Substantia nigra (tissue), 51 donors: ENCODE measurements at places on chromosomes 16 and 17.

- DNase-seq = no peak
Observed at GRCh38 chr17:40561294-40561870, 3.9 kb downstream of the CCR7 start.

- DNase-seq = no peak
Observed at GRCh38 chr16:82628088-82628423, 1.3 kb downstream of the CDH13 start.

GRCh38 chr16:69329369-69330285, 761 bp downstream of the PDF start:
- no peak for DNase-seq

DNA sequence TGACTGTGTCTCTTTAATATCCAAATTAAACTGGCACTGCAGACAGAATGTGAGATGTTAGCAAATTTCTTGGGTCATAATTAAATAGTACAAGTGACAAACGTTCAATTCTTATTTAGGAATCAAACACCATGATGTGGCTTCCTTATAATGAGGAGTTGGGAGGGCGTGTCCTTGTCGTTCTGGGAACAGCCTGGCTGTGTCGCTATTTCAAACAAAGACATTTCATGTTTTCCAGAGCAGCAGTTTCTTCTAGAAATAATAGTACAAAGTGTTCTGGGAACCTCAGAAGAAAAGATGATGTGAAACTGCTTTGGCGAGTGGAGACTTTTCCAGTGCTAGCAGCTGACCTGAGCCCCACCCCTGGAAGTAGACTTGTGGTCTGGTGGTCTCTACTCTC, 301.7 kb upstream of the N4BP1 start:
- no peak for DNase-seq

DNA sequence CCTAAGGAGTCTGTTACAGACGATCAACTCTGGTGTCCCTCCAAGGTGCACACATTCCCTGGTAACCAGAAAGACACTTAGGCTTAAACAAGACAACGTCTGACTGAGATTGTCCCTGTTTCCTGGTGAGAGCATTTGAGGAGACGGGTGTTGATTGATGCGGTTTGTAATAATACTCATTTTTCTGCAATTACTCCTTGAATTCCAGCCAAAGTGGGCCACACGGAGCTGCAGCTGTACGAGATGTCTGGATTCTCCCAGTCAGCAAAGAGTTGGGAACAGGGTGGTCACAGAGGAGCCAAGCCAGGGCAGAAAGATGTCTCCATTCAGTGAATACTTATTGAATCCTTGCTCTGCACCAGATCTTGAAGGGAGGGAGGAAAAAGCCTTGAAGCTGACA, 30.9 kb upstream of the CES5A start:
- no peak for DNase-seq

DNA sequence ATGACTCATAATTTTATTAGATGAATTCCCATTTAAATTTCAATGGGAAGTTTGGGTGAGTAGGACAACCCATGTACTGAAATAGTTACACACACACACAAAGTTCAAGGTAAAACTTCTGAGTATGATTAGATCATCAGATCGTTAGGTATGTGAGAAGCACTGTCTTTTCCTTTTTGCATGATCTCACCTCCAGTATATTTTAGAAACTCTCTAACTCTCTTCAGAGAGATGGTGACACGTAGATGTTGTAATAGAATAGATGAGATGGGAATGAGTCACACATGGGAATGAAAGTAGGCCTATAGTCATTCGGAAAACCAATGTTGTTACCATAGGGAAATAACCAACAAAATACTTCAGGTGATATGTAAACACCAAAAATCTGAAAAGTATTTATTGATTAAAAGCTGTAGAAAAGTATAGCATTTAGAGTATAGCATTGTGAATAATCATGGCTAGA, 22.2 kb downstream of the KRT23 start:
- no peak for DNase-seq

- no peak for DNase-seq
Observed at GRCh38 chr17:76735586-76736348, 1.4 kb downstream of the SRSF2 start.

DNA sequence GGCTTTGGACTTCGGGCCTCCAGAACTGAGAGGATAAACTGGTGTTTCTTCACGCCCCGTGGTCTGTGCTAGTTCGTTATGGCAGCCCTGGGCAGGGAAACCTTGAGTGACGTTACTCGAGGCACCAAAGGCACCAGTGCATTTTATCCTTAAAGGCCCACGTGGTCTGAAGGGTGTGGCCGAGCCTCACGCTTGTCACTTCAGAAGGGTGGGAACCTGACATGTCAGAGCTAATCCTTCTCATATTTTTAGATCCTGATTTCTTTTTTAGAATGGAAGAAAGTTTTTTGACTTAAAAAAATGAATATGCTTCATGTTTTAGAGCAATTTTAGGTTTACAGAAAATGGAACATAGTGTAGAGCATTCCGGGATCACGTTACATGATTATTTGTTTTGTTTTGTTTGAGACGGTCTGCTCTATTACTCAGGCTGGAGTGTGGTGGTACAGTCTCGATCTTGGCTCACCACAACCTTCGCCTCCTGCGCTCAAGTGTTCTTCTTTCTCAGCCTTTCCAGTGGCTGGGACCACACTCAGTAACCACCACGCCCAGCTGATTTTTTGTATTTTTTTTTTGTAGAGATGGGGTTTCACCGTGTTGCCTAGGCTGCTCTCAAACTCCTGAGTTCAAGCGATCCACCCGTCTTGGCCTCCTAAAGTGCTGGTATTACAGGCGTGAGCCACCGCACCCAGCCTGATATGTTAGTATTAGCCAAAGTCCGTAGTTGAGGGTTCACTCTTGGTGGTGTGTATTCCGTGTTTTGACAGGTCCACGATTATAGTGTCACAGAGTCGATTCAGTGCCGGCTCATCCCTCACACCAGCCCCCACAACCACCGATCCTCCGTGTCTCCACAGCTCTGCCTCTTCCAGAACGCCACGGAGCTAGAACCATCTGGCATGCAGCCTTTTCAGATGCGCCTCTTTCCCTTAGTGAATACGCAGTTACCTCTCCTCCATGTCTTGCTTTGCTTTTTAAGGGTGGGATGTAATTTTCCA, 47.9 kb downstream of the RAB11FIP3 start:
- DNase-seq = no peak

- no peak for DNase-seq
Observed at GRCh38 chr16:17803625-17804410, 333.1 kb upstream of the XYLT1 start.

DNA sequence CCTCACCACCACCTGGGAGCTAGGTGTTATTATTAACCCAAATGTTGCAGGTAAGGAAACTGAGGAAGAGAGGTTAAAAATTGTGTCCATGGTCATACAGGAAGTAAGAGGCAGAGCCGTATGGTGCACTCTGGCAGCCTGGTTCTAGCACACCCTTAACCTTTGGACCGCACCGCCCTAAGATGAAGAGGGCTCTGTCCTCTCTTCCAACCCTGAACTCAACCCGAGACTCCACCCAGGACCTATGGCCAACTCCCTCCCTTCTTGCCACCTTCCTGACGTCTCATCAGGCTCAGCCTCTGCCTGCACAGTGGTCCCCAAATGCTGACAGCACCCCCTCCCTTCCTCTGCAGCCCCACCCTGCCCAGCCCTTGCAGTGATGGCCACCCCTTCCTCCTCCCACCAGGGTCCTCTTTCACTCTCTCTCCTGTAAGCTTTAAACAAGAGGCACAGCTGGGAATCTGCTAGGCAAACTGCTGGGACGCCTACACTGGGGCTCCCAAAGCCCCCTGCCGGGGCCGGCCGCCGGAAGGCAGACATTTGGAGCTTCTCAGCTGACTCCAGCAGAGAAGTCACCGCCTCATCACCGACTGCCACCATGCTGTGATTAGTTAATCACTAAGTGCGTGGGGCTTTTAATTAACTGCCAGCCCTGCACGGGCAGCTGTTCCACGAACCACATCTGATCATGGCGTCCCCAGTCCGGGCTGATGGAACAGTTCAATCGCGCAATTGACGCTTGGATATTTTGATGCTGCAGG, 16.7 kb upstream of the C16orf78 start:
- no peak for DNase-seq

DNA sequence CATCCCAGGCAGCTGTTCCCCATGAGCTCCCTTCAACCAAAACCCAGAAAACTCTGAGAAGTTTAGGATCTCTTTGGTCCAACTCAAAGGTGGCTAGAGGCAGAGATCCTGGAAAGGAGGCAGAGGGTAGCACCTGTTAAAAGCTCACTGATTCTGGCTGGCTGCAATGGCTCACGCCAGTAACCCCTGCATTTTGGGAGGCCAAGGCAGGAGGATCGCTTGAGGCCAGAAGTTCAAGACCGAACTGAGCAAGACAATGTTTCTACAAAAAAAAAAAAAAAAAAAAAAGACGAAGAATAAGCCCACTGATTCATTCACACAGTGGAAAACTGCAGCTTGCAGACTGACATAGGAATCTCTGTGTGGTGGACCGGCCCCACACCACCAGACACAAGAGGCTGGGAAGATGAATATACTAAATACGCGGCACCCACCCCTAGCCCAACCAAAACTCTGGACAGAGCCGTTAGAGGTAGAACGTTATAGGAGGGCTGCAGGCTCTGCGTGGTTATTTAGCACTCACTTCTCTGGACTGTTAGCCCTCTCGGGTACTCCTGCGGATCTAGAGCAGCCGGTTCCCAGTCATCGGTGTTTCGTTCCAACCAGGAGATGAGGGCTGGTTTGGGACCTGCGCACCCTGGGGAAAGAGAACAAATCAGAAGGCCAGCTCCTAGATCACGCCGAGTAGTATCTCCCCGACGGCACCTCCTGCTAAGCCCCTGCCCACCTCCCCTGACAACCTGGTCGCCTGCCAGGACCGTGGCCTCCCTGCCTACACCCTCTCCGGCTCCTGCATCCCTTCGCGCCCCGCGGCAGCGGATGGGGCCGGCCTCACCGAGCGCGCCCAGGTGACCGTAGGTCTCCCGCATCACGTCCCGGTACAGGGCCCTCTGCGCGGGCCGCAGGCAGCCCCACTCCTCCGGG, 925 bp downstream of the ZNF689 start:
- DNase-seq = peak; percentile 40
